ENCODE measurements at places on chromosomes 3 and 15.

- peak; percentile 60 for DNase-seq
Observed at GRCh38 chr15:92521624-92522008, 127.9 kb downstream of the ST8SIA2 start.

DNA sequence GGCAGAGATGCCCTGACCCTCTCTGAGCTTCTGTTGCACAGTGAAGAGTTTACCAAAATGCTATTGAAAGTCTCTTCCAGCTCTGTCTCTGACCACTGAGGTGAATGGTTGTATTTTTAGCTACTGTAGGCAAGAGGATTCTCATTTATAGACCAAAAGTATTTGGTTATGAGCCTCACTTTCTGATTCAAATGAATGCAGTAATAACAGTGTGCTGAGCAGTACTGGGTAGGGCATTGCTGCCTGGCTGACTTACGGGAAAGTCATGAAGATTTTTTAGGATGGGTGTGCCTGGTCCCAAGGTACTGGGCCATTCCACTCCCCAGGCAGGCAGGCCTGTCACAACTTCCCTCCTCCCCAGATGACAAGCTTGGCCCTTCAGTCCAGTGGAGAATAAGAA is 15.5 kb downstream of the PLA1A start:
- no peak for DNase-seq

DNA sequence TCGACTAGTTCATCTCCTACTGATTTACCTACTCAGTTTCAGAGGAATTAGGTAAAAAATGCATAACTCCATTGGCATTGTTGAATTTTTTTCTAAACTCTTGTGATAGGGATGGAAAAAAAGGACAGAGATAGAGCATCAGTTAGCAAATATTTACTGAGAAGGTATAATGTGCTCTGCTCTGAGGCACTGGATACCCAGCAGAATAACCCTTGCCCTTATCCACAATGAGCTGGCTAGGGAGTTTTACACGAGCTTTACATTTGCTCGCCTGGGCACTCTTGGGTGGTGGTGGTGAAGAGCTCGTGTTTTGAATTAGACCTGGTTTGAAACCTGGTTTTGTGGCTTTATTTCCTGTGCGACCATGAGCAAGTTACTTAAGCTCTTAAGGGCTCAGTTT is 149.6 kb downstream of the RORA start:
- DNase-seq = peak; percentile 45

GRCh38 chr15:43899928-43900327 is 73.1 kb downstream of the WDR76 start:
- DNase-seq = no peak

GRCh38 chr3:177201700-177202397 is 4.6 kb upstream of the TBL1XR1 start:
- peak; percentile 93 for DNase-seq

DNA sequence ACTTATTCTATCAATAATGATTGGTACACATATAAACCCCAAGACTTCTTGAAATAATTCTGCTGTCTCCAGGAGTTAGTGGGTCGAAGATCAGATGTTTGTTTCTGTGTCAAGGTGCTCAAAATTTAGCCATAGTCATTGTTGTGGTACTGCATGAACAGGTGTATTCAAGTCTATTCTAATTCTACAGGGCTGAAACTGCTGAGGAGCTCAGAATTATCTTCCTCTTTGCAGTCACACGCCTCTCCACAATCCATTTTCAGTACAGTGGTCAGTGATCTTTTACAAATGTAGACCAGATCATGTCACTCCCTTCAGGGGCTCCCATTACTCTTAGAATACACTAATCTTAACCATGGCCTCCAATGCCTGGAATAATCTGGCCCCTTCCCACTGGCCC is 527.5 kb downstream of the NTRK3 start:
- DNase-seq = no peak

DNA sequence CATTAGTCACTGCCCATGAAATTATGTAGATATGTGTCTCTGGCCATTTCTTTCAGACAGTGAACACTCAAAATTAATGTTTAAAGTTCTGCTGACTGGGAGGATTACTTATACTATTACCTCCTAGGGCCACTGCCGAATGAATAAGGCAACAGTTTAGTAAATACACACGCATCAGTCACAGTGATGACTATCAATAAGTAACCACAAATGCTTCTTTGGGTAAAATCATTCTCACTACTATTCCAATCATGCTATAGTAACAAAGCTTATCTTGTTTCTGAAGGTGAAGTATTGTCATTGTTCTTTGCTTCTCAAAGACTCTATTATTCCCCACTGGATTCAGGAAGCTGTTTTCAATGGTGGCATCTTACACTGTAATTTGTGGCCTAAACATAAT is 478.8 kb downstream of the EPHA3 start:
- no peak for DNase-seq

GRCh38 chr3:126419886-126420786 is 25.4 kb downstream of the CFAP100 start:
- DNase-seq = no peak

- no peak for DNase-seq
Observed at GRCh38 chr3:74173090-74173489, 441.4 kb downstream of the CNTN3 start.

DNA sequence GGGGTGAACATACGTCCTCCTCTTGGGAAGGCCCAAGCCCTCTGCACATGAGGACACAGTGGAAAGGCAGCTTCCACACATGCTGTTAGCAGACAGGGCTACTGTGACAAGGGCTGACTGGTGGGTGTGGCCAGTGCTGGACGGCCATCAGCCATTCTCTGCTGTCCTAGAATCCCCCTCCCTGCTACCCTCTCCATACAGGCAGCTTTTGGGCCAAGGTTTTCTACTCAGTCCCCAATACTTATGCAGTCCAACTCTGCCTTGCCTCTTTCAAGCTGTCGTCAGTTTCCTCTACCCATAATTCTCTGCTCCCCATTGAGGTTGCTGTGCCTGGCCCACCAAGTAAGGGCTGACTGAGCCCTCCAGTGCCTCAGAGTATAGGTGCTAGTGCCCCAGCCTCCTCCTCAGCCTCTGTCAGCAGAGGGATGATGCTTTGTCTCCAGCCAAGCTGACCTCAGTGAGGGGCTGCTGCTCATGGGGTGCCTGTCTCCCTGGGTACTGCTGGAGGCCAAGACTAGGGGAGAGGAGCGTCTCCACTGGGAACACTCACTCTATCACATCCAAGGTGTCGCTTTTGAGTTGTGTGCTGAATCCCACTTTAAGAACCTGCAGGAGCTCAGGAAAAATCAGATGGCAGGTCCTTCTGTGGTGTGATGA is 2.8 kb downstream of the LOXL1 start:
- no peak for DNase-seq

DNA sequence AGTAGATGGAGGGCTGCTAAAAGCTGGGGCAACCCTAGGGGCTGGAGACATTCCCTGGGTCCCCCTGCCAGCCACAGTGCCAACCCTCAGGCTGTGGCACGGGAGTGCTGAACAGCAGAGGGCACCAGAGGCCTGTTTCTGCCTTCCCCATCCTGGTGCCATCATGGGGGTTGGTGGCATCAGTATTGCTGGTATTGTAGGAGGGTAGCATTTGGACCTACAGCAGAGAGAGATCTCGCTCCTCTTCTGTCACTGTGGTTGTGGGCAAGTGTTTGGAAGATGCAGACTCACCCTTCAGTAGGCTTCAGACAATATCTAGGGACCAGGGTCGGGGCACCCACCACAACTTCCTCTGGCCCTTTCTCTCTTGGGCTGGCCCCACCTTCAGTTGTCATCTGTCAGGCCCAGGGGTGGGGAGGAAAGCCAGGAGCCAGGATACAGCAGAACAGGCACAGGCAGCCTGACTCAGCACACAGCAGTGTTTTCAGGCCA is 123.5 kb downstream of the RPLP1 start:
- peak; percentile 80 for DNase-seq

Data from activated CD4-positive, alpha-beta T cell treated with anti-CD3 and anti-CD28 coated beads, Interleukin-10, Interleukin-2, amounts not matched to agents 100 ng/mL and 50 ng/mL, durations not matched to agents 16 hours and 8 hours (primary cell).